NCI-H748 treated with DMSO at 0.1 percent for 48 hours (cell line): ENCODE measurements at places on chromosomes 1 and 21.

GRCh38 chr21:39006571-39007311 lies 176.5 kb downstream of the PSMG1 start:
- DNase-seq: no peak

DNA sequence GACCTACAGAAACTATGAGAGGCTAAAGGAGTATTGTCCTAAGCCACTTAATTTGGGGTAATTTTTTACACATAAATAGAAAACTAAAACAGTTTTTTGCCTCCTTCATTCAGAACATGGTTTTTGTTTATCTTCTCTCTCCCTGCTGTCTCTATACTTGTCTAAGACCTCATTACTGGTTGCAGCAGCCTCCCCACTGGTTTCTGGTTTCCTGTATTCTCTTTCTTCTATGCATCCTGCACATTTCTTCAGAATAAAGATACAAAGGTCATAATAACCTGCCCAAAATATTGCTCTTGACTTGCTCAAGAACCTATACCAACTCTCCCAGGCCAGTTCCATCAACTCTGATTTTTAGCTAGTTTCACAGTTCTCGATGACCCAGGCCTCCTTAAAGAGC lies 19.8 kb upstream of the BOLA1 start:
- DNase-seq: no peak

DNA sequence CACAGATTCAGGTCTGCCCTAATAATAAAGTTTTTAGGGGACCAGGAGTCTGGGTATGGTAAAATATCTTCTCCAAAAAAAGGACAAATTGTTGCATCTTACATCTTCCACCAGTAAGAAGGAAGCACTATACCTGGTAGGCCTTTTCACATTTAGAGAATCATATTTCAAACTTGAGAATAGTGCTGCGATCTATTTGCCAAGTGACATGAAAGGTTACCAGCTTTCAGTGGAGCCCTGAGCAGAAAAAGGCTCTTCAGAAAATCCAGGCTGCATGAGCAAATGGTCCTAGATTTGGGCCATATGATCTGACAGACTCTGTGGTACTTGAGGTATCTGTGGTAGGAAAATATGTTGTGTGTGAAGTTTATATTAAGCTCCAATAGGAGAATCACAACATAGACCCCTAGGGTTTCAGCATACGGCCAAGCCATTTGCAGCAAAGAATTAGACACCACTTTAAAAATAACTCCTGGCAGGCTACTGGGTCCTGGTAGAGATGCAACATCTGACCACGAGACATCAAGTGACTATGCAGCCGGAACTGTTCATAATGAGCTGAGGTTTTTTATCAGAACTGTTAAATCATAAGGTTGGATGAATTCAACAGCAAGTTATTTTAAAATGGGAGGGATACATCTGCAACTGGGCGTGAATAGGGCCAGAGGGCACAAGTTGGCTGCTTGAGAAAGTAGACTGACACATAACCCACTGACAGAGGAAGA lies 38.6 kb upstream of the CCDC190 start:
- no peak for DNase-seq

DNA sequence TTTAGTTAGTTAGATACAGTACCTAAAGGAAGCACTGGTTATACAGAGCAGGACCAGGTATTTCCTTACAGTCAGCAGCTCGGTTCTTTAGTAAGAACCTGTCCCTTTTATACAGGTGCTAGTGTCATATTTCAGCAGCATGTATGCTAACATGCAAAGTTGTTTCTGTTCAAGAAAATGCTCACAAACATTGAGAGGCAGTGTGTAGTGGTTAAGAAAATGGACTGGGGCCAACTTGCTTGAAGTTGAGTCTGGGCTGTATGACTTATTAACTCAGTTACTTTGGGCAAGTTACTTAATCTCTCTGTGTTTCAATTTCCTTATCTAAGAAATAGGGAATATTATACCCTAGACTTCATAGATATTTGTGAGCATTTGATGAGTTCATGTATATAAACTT lies 31.1 kb downstream of the AK4 start:
- DNase-seq: no peak

DNA sequence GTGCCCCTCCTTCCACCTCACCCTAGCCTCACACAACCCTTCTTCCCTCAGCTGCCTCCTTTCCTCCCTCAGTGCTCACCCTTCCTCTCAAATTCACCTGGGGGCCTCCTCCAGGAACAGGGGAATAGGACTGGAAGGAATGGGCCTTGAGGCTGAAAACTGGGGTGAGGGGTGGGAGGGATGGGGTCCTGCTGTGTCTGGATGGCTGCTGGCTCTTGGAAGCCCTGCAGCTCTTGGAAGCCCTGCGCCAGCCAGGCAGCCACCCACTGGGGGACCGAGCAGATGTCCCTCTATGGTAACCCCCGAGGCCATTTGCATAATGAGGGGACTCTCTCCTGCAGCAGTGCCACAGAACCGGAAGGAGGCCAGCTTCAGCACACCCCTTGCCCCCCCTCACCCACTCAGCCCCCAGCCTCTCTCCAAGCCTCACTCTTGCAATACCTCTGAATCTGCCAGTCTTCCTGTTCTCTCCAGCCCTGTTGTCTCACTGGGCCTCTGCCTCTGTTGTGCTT lies 85.2 kb downstream of the KIRREL1 start:
- no peak for DNase-seq

GRCh38 chr1:220363196-220363837 lies 91.1 kb upstream of the RAB3GAP2 start:
- no peak for DNase-seq

DNA sequence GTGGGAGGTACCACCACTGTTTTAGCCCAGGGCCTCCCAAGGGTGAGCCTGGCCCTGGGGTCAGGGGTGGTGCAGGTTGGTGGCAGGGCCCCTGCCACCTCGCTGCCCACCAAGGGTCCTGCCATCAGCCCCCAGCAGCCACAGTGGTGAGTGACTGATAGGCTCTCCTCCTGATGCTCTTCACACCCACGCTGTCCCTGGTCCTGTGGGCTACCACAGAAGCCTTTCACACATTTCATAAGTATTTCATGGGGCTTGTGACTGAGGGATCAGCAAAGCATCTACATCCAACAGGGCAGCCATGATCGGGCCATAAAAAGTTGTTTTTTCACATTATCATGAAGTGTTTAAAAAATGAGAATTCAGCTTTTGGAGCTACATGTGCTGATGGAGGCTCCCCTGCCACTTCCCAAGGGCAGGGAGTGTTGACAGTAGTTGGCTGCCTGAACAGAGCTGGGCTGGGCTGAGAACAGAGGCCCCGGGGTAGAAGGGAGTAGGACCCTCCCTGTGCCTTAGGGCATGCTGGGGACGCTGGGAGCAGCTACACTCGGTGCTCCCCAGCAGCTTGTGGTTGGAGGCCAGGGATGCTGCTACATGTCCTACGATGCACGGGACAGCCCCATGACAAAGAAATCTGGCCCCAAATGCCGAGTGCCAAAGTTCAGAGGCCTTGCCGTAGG lies 73.1 kb upstream of the TMEM51 start:
- DNase-seq: no peak

DNA sequence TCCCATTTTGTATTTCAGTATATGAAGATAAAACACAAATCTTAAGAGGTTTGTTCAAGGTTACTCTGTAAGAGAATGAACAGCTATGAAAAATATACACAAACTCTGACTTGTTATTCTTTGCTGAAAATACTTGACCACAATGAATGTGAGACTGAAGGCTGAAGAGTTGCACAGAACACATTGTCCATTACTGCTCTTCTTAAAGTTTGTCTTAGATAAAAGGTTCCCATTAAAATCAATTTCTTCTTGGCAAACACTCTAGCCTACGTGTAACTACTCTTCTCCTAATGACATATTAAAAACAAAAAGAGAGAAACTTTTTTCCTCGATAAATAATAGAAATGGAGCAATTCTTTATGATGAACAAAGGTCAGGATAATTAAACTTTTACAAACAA lies 45.2 kb upstream of the RABGAP1L start:
- DNase-seq: no peak

GRCh38 chr1:175818929-175819328 lies 75.5 kb upstream of the TNR start:
- no peak for DNase-seq

GRCh38 chr1:192764675-192765074 lies 44.2 kb upstream of the RGS2 start:
- DNase-seq: no peak

GRCh38 chr1:239457491-239458143 lies 71.2 kb downstream of the CHRM3 start:
- no peak for DNase-seq

GRCh38 chr1:18752409-18752808 lies 107.1 kb downstream of the TAS1R2 start:
- DNase-seq: no peak

DNA sequence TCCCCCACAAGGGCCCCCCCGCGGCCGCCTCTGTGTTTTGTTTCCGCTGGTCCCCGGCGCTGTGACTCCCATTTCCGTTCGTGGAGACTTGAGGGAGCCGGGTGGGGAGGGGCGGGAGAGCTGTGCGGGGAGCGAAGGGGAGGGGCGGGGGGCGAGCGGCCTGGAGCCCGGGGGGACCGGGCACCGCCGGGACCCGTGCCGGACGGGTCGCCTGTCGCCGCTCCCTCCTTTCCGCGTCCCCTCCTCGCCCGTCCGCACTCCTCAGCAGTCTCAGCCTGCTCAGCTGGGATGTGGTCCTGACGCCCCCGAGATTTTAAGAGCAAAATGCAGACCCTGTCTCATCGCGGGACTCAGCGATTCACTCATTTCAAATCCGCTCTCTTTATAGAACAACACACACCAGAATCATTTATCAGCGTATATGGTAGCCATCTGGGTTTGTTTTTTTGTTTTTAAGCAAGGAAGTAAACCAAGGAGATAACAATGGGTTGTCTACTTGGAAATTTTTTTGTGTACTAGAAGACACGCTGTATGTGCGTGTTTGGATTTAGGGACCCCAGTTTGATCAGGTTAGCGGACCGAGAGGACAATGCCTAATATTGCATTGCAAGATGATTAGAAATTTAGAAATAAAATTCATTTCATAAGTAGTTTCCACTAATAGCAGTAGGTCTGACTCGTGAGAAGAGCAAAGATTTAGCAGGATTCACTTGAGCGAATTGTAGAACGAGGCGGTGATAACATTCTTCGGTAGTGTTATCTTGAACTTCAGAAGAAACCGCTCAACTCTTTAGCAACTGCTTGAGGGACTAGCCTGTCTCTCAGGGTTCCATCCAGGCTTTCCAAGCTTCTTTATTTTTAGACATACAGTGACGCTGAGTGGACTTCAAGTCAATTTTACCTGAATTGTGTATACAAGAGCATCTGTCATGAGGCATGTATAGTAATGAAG lies 1.1 kb downstream of the GABPA start:
- peak; percentile 25 for DNase-seq

DNA sequence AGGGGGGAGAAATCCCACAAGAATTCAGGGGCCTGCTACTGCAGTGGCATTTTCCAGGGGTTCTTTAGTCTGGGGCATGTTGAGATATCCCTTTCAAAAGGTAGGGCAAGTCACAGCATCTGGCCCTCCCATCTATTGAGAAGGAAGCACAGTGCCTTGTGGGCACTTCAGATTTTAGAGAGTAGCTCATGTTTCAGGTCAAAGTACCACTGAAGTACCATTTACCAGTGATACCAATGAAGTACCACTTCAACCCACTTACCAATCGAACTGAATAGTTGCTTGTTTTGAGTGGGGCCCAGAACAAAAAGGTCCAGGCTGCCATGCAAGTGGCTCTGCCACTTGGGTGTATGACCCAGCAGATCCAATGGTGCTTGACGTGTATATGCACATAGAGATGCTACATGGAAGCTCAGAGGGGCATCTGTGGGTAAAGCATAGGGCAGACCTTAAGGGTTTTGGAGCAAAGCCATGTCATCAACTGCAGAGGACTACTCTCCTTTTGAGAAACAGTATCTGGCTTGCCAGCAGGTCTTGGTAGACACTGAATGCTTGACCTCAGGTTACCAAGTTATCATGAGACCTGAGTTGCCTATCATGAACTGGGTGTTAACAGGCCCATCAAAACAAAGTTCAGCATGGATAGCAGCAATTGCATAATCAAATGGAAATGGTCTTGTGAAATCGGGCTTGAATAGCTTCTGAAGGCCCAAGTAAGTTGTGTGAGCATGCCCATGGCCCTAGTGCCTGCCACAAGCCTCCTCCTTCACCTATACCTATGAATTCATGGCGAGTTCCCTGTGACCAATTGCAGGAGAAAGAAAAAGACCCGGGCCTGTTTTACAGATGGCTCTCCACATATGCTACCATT lies 23.5 kb downstream of the PLA2G2D start:
- no peak for DNase-seq

- DNase-seq: no peak
Measured at GRCh38 chr1:87236585-87236984, 92.1 kb upstream of the LMO4 start.

DNA sequence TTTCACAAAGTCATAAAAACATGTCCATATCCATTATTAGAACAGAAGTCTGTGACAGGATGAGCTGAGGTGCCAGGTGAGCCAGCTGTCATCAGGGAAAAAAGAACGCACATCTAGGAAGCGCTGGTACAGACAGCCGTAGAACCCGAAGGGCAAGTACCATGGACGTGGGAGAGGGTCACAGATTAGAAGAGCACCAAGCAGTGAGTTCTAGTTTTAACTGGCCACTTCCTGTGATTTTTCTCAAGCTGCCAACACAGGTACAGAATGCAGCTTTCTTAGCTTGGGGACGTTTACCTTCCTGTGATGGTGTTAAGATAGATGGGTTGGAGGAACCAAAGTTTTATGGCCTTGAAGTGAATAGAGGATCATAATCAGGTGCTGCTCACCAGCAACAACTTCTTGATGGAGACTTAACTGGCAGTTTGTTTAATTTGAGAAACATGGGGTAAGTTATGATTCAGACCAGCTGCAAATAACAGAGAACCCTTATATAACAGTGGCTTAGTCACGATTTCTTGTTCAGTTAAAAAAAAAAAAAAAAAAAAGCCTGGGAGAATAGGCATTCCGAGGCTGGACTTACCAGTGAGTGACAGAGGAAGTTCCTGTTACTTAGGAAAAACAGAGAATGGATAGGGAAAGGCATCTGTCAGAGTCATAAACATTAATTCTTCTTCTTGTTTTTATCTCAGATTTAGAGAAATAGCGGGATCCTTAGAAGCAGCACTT lies 30.9 kb downstream of the AGT start:
- DNase-seq: no peak

- DNase-seq: no peak
Measured at GRCh38 chr1:201556841-201557571, 18.1 kb downstream of the NAV1 start.

GRCh38 chr1:8578132-8578877 lies 239.1 kb downstream of the RERE start:
- no peak for DNase-seq

- no peak for DNase-seq
Measured at GRCh38 chr1:119651641-119652040, 3.6 kb upstream of the ZNF697 start.

- no peak for DNase-seq
Measured at GRCh38 chr1:91732291-91733107, 153.5 kb downstream of the TGFBR3 start.

DNA sequence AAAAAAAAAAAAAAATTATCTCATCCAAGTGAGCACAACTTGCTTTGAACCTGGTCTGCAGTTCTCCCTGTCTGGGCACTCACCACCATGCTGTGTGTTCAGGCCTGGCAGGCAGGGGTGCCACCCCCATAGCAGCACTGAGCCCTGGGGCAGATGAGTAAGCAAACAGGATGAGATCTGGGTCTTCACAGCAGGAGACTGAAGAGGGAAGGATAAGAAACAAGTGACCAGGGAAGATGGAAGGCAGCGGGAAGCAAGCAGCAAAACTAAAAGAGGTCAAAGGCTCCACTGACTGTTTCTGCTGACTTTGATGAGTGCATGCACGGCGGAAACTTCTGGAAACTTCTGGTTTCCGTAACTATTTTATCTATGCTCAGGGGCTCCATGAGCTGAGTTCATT lies 133.5 kb upstream of the SOD1 start:
- no peak for DNase-seq
